Heart right ventricle (tissue), 16 donors: ENCODE measurements at places on chromosomes 13 and 19. TPM values are rescaled to one million over a fixed set of nuclear protein-coding genes. Genes with fewer than 3 reads are reported as not detected.

ZNF567 gene
- 4.7 TPM for total RNA-seq

TNFSF13B gene
- total RNA-seq, result 2.4 TPM

POLR1D gene
- total RNA-seq, result 81.2 TPM

ZNF490 gene
- 6.0 TPM for total RNA-seq

ERF gene
- 32.9 TPM for total RNA-seq

EDNRB gene
- total RNA-seq, result 33.8 TPM

CEACAM8 gene
- total RNA-seq, result not detected

FREM2 gene
- total RNA-seq, result 0.02 TPM

ZNF790 gene
- 10.3 TPM for total RNA-seq

ELSPBP1 gene
- total RNA-seq, result not detected

IGFL3 gene
- total RNA-seq, result not detected

TMPRSS9 gene
- total RNA-seq, result not detected

CTXN1 gene
- 0.22 TPM for total RNA-seq

TYROBP gene
- 9.6 TPM for total RNA-seq

GFY gene
- total RNA-seq, result not detected

PIBF1 gene
- total RNA-seq, result 18.7 TPM

ZNF653 gene
- total RNA-seq, result 6.2 TPM

PGLYRP2 gene
- not detected for total RNA-seq

AKT2 gene
- 137 TPM for total RNA-seq

TLE6 gene
- 0.64 TPM for total RNA-seq

SHISA2 gene
- 0.12 TPM for total RNA-seq

SELENOV gene
- total RNA-seq, result not detected

ZSCAN4 gene
- total RNA-seq, result not detected

NOTCH3 gene
- total RNA-seq, result 21.4 TPM

SEMA6B gene
- 6.5 TPM for total RNA-seq

CPB2 gene
- not detected for total RNA-seq
